ENCODE measurements at places on chromosomes 7 and 10.

DNA sequence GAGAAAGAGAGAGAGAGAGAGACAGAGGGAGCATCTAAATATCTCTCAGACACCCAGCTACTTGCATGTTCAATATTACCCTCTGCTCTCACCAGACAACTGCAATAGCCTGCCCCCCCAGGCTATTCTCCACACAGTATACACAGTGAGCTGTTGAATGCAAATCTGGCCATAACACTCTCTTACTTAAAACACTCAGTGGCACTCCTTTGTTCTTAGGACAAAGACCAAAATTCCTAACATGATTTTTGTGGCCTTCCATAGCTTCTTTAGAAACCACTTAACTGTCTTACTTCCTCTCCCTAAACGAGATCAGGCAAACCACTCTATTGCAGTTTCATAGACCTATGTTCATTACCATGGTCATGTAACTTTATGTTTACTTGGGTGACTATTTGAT lies 903.6 kb upstream of the AUTS2 start:
- no peak for DNase-seq

DNA sequence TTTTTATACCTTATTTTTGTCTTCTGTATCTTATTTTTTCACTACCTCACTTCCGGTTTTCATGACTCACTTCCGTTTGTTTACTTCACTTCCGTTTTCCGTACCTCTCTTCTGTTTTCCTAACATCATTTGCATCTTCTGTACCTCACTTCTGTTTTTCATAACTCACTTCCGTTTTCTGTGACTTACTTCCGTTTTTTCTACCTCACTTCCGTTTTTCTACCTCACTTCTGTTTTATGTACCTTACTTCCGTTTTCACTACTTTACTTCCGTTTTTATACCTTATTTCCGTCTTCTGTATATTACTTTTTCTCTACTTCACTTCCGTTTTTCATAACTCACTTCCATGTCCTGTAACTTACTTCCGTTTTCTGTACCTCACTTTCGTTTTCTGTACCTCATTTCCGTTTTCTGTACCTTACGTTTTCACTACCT lies 492.5 kb upstream of the AKR1E2 start:
- no peak for DNase-seq

- DNase-seq, result no peak
Measured at GRCh38 chr7:101159696-101160674, 5.4 kb downstream of the VGF start.

DNA sequence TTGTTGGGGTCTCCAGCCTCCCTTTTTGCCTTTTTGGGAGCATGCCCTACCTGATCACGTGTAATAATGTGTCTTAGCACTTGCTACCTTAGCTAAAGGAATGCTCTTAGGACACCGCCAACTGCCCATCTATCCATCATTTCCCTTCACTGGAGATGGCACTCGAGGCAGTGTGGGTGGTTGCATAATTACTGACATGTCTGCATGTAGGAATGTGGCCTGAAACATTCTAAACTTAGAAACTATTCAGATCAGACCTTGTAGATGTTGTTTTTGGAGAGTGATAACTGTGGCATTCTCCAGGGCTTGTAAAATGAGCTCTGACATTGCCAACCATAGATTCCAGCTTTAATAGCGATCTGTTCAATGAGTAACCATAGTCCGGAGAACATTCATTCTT lies 365.8 kb downstream of the BBS9 start:
- no peak for DNase-seq

GRCh38 chr7:15105711-15106110 lies 203.2 kb upstream of the DGKB start:
- no peak for DNase-seq

GRCh38 chr7:119936836-119937235 lies 336.1 kb upstream of the KCND2 start:
- no peak for DNase-seq

Measured in GDM1 (cell line).